ENCODE measurements at places on chromosomes 5 and 9.

GRCh38 chr5:73661753-73662152 lies 35.8 kb downstream of the ARHGEF28 start:
- no peak for DNase-seq

DNA sequence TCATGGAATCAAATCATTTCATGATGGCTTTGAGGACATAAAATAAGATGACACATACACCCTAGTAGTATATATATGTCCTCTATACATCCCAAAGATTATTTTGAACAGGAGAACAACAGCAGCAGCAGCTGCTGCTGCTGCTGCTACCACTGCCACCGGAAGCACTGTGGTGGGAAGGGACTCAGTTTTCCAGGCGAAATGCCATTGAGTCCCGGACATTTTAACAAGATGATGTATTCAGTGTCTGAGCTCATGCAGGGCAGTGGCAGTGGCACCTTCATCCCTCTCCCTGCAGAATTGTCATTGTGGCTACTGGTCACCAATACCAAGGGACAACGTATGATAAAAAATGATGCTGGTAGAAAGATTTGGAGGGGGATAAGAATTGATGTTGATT lies 151.3 kb downstream of the CHSY3 start:
- no peak for DNase-seq

DNA sequence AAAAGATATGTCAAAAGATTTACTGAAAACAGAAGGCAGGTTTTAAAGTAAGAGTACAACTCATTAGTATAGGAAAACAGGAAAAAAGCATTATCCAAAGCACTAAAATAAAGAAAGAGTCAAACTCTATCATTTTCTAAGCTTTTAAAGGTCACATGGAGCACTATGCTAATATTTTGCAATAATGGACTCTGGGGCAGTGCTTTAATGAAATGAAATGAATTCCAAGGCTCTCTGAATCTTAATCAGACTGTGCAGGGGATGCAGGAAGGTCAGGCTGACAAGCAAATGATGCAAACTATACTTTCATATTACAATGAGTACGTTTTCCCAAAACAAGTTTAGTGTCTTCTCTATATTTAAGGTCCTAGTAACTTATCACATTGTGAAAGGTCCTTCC lies 981.9 kb upstream of the DMAC1 start:
- DNase-seq: no peak

DNA sequence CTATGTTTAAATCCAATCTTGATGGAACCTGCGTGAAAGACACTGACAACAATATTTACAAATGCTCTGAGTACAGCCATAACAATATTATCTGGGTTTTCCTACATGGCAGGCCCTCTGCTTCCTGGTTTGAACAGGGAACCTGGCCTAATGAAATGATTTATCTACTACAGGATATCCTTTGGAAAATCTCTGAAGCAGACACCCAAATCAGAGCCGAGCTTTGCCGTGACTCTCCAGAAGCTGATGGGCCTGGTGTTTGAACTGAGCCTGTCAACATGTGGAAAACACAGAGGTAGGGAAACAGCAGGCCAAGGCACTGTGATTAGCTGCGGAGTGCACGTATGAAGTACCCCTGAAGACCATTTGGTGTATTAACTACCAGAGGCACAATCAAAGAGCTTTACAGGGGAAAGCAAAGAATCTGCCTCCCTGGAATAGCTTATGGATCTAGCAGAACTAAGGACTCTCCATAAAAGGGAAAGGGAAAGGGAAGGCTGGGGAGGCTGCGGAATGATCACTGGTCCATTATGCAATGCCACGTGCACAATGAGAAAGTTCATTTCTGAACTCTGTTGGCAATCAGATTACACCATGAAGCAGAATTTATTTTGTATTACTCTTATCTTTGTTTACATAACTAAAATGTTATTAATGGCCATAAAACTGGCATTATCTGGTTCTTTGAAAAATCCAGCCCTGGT lies 321.9 kb downstream of the EBF1 start:
- no peak for DNase-seq

GRCh38 chr9:124743686-124744348 lies 27.3 kb downstream of the NR6A1 start:
- no peak for DNase-seq

GRCh38 chr9:97710356-97711222 lies 13.4 kb upstream of the XPA start:
- DNase-seq: no peak

DNA sequence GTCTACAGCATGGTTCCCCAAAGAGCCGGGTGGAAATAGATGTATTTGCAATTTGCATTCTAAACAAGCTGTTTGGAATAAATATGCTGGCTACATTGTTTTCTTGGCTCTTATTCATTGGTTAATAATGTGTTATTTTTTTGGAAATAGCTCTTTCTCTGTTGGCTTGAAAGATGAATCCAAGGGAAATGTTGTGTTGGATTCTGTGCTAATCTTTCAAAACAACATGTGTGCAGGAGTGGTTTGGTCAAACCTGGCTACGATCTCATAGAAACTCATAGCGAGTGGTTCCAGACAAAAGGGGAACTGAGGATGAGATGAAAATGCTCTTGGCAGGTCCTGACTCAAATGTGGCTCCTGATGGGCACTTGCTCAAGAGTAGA lies 63.7 kb upstream of the CXCL14 start:
- DNase-seq: no peak

- DNase-seq: no peak
These were observed 1777.1 kb downstream of the MAT2B start for GRCh38 chr5:165282491-165282890.
